C1 segment of cervical spinal cord (tissue), 14 donors: ENCODE measurements at places on chromosomes 2 and 18.

DNA sequence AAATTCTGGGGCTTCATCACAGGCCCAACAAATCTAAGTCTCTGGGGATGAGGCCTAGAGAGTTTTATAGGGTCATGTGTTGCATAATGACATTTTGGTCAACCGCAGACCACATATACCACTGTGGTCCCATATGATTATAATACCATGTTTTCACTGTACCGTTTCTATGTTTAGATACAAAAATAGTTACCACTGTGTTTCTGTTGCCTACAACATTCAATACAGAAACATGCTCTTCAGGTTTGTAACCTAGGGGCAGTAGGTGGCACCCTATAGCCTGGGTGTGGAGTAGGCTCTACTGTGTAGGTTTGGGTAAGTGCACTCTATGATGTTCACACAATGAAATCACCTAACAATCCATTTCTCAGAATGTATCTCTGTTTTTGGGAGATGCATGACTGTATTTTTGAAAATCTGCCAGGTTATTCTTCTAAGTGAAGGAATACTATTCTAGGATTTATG lies 485.2 kb downstream of the PTPRM start:
- no peak for DNase-seq

DNA sequence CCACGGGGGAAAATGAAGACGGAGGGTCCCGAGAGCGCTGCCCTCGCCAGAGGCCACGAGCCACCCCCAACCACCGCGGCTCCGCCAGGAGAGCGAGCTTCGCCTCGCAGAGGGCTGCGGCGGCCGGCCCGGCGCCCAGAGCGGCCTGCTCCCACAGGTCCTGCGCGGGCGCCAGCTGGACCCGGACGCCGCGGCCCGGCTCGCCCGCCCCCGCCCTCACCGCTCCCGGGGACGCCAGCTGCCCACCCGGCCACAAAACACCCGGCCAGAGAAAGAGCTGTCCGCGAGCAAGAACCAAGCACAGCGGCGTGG lies 709 bp downstream of the PTPN2 start:
- no peak for DNase-seq

DNA sequence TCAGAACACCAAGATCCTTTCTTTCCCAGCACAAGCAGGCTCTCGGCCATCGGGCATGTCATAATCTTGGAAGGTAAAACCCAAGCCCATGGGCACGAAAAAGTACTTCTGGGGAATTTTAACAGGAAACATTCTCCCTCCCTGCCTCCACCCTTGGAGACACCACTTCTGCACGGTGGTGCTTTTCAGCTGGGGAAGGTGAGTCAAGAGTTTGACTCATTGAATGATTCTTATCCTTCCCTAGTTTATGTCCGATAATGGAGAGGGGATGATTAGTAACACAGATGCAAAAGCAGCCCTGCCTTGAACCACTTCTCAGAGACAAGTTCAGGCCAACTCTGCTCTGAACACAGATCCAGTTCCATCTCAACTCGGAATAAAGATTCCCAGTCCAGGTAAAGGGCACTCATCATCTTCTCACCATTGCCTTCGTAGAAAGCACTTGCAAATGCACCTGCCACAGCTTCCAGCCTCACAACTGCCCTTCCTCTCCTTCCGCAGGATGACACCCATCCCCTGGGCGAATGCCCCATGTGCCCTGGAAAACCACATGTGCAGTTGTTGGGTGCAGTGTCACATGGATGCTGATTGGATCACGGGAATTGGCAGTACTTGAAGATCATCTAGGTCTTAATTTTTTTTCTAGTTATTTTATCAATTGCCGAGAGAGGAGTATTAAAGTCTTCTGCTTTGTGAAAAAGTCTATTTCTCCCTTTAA lies 136.2 kb downstream of the PXDN start:
- DNase-seq = no peak

DNA sequence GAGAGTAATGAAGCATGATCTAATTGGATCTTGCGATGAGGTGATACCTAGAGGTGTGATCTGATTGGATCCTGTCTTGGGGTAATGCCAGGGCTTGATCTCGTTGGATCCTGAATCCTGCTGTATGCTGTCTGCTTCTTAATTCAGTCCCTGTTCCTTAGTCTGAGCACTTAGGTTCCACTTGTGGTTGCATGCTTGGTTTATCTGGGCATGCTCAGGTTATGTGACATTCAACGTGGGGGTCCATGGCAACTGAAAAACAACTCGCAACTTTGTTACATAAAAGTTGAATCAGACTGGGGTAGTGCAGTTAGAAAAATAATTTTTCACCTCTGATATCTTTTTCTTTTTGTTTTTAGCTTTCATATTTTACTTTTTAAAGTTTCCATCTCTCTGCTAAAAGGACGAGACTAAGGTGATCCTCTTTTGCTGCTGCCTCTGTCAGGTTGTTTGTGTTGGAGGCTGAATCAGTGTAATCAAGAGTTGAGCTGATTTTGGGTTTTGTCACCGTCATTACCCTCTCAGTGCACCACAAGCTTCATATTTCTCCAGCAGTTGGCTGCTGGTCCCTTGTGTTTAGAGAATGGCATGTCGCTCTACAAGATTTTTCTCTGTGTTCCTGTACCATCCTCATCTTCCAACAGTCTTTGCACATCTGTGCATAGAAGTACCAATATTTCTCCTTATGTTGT lies 67.9 kb downstream of the NCOA1 start:
- DNase-seq = no peak

GRCh38 chr2:150319658-150320555 lies 167.6 kb downstream of the RND3 start:
- no peak for DNase-seq

DNA sequence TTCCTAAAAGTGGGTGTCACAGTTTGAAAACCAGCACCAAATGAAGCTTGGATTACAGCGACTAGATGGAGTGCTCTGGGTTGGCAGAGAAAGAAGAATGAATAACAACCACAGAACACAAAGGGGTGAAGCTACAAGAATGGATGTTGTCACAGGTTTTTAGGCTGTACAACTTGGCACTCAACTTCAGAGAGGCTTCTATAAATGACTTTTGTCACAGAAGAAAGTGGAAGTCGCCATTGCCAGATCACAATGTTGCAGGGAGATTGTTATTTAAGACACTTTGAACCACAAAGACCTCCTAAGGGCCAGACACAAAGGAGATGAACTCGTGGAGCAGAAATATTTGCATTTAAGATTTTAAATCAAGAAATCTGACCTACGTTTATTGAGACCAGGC lies 354.2 kb downstream of the CDH7 start:
- no peak for DNase-seq

GRCh38 chr2:17995593-17995992 lies 117.1 kb downstream of the KCNS3 start:
- DNase-seq = no peak

GRCh38 chr2:18428516-18428915 lies 131.9 kb downstream of the RDH14 start:
- DNase-seq = no peak

- no peak for DNase-seq
Measured at GRCh38 chr2:205103699-205104098, 558.4 kb downstream of the PARD3B start.

GRCh38 chr2:167844714-167845530 lies 402.5 kb downstream of the STK39 start:
- DNase-seq = no peak

DNA sequence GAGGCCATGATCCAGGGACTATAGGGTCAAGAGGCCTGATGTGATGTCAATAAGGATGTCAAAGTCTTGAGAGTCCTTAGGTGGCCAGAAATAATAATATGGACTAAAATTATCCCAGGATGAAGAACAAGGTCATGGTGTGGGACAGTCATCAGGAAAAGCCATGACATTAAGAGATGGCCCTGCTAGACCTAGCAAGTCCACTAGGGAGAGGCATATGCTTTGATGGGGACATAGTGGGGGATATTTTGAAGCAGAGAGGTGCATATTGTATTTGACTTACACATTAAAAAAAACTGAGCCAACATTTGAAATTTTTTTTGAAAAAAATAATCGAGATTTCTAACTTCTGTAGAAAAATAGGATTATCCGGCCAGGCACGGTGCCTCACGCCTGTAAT lies 53.3 kb upstream of the CXCR4 start:
- no peak for DNase-seq
